ENCODE measurements at places on chromosomes 11 and 22.

DNA sequence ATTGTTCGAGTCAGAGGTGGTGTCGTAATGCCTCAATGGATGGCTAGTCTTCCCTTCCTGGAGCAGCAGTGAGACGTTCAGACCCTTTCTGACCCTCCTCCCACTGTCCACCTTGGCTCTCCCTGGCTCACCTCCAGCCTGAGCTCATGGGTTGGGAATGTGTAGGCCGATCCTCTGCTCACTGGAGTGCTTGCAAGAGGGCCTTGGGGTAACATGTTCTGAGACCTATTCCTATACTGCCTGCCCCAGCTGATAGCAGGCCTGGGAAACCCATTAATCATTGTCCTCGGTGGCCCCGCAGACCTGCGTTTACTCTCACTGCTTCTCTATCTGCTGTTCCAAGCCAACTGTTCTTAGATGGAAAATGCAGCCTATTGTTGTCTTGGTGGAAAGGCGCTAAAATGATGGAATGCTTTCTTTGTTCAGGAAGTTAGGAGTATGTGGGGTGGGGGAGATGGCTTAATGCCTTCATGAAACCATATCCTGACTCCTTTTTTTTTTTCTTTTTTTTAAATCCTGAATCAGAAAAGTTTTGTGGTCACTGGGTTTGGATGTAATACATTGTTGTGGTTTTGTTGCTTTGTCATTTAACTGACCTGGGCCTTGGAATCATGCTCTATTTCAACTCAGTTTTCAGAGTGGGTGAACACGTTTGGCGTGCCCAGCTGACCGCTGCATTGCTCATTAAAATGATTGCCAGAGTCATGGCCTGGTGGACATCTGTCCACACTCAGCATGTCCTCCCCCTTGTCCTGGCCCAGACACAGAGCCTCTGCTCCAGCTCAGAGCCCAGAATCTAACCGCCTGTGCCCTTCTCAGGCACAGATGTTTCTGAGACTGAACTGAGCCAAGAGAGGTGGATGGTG is 72.5 kb downstream of the MICAL2 start:
- no peak for DNase-seq

GRCh38 chr11:15276621-15277020 is 161.9 kb downstream of the INSC start:
- DNase-seq: no peak

GRCh38 chr11:97325693-97326092 is 935.9 kb downstream of the JRKL start:
- DNase-seq: no peak

DNA sequence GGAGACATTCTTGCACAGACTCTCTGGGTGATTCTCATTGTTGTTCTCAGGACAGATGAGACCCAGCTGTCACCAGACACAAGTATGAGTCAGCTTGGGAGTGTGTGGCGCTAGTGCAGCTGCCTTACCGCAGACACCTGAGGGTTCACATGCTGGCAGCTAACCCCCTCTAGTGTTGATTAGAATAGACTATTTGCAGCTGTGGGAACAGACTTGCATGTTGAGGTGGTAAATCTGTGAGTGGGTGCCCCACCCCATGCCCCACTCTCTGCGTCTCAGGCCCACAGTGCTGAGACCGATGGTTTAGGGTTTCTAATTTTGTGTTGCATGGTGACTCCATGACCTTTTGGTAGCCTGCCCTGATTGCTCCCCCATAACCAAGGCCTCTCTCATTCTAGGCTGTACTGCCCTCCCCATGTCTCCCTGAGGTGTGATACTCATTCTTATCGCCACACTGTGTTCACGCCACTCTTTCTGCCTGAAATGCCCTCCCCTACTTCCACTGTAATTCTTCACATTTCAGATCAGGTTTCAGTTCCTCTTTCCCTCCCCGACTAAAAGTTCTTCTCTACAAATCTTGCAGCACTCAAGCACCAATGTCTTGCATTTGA is 73.7 kb upstream of the KIRREL3 start:
- no peak for DNase-seq

- no peak for DNase-seq
Measured at GRCh38 chr11:73461335-73461840, 85.2 kb downstream of the RELT start.

DNA sequence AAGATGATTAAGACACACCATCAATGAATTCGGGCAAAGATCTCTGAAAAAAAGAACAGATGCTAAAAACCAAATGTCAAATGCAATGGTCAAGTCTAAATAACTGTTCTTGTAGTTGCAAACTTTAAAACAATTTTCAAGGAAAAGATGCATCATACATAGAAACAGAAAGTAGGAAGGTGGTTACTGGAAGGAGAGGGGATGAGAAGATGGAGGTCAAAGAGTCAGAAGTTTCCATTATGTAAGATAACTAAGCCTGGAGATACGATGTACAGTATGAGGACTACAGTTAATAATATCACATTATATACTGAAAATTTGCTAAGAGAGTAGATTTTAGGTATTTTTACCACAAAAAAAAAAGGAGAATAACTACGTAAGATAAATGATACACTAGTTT is 27.1 kb downstream of the CWF19L2 start:
- no peak for DNase-seq

GRCh38 chr11:111566324-111566723 is 25.8 kb downstream of the LAYN start:
- DNase-seq: no peak

- DNase-seq: no peak
Measured at GRCh38 chr11:16933291-16933690, 80.9 kb downstream of the PLEKHA7 start.

DNA sequence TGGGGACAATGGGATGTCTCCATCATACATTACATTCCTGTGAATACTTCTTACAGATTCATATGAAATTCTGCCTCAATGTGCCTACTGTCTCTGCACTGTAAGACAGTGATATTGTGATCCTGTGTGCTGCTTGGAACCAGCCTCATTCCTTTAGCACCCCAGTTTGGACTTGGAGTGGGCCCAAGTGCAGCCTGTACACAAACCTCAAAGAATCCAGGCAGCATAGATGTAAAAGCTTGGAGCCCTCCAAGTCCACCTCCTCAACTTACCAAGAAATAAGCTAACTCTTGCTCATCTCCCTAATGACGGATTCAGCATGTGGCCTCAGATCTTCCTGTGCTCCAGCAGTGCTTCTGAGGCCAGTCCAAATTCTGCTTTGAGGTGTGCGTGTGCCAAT is 24.4 kb downstream of the GRAP2 start:
- no peak for DNase-seq

- no peak for DNase-seq
Measured at GRCh38 chr11:130206141-130206540, 46.6 kb downstream of the ST14 start.

DNA sequence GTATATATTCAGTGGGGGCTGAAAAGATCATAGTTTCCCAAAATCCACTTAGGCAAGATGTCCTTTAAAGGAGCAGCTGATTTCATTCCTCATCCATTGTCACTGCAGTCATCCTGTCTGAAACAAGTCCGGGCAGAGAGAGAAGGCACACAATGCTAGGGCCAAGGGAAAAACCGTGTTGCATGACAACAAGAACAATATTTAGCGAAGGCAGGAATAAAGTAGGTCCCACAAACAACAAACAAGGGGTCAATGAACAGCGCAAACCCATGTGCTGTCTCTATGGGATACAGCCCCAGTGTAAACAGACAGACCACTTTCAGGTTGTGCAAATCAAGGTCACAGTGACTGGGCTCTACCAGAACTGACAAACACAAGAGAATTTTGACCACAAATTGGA is 9.0 kb downstream of the PAMR1 start:
- DNase-seq: no peak

- no peak for DNase-seq
Measured at GRCh38 chr22:47574556-47574955, 812.1 kb downstream of the TBC1D22A start.

DNA sequence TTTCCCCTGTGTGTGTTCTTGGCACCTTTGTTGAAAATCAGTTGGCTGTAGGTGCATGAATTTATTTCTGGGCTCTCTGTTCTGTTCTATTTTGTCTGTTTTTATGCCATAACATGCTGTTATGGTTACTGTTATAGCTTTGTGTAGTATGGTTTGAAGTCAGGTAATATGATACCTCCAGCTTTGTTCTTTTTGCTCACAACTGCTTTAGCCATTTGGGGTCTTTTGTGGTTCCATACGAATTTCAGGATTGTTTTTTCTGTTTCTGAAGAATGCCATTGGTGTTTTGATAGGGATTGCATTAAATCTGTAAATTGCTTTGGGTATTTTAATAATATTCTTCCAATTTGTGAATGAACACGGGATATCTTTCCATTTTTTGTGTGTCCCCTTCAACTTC is 4.7 kb downstream of the PEX26 start:
- DNase-seq: no peak

DNA sequence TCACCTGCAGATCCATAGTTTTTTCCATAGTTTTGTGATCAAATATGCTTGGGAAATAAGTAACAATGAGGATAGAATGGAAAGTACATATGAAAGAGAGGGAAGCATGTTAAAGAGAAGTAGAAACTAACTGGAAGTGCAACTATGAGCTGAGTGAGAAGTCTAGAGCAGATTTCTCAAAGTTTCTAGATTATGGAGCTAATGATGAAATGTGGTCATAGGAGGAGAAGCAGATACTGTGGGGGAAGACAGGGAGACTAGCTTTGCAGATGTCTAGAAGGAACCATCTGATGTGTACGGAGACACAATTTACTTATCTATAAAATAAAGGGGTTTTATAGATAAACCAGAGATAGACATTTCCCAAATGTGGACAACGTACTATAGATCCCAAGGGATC is 37.1 kb downstream of the RELT start:
- no peak for DNase-seq

- DNase-seq: peak; percentile 42
Measured at GRCh38 chr11:124644426-124645280, 22.0 kb downstream of the TBRG1 start.

- no peak for DNase-seq
Measured at GRCh38 chr11:119774172-119774763, 45.3 kb upstream of the NECTIN1 start.

GRCh38 chr11:132644520-132645239 is 887.6 kb downstream of the OPCML start:
- no peak for DNase-seq
